ENCODE measurements at places on chromosomes 7 and 10.

- peak; percentile 82 for DNase-seq
Measured at GRCh38 chr10:6583447-6583846, 3.4 kb upstream of the PRKCQ start.

GRCh38 chr7:139339025-139339424 lies 2.1 kb upstream of the FMC1 start:
- no peak for DNase-seq

DNA sequence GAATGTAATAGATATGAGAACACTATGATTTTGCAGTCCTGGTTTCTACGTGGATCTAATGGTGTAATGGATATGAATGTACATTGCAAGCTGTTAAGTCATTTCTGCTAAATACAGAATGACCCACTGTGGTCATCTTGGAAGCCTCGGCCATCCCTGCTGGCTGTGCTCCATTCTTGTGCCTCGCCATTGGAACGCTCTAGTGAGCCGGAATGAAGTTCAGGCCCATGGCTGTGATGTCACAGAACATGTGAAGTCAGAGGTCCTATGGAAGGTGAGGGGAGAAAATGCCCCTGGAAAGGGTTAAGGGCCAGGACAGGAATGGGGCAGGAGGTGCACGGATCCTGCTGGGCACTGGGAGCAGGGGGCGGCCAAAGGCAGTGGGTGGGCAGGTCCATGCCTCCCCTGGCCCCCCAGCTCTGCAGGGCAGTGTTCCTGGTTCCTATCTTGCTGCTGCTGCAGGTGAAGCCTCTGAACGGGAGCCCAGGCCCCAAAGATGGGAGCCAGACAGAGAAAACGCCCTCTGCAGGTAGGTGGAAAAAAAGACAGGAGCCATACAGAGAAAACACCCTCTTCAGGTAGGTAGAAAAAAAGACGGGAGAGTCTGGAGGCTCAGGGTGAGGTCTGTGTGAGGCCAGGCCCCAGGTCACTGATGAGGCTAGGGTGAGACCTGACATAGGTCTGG lies at the start of gene LLCFC1:
TSS of gene LLCFC1 (plus strand) at position 259 of the 685 bp plus-strand sequence. CDS start at position 397, 138 bp downstream.
- DNase-seq, result no peak

DNA sequence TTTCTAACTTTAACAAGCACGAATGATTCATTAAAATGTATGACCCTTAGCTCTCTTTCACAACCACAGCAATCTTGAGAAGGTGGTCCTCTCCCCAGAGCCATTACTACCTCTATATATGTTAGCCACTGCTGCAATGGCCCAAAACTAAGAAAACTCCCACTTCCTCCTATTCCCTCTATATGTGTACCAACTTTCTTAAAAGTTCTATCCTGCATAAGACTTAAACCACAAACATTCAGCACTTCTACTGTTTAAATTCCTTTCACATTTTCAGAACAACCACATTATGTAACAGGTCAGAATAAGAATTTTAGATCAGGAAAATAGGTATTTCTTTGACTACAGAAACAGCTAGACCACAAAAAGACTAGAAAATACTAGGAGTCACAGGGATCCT lies 36.2 kb downstream of the WASL start:
- DNase-seq, result no peak

DNA sequence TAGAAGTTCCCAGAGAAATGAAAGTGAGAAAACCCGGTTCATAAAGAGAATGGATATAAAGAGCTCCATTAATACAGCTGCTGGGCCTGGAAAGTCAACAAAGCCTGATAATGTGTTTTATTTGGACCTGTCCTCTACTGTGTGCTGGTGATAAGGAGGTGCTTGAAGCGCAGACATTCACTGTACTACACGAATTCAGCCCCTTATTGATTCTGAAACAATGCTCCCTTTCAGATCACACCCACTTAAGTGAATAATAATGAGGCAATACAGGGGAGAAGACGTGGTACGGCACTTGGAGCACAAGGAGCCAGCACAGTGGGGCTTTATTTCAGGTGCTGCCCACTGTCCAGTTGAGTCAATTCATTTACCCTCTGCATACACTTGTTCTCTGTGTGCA lies 260.8 kb downstream of the FGFR2 start:
- DNase-seq, result no peak

DNA sequence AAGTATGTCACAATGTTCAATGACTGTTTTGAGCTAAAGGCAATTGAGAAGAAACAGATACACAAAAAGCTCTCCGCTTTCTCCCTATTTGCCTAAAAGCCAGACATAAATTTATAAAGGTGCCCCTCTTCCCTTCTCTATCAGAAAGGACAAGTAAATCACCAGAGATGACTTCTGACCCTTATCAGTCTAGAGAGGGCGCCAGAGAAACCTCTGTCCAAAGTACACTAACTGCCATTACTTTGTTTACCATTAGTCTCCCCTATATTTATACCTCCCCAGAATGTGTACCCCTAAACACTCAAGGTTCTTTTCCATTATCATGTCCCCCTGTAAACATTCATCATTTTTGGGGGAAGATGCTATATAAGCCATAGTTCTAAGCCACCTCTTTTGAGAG lies 49.3 kb downstream of the TPK1 start:
- no peak for DNase-seq

DNA sequence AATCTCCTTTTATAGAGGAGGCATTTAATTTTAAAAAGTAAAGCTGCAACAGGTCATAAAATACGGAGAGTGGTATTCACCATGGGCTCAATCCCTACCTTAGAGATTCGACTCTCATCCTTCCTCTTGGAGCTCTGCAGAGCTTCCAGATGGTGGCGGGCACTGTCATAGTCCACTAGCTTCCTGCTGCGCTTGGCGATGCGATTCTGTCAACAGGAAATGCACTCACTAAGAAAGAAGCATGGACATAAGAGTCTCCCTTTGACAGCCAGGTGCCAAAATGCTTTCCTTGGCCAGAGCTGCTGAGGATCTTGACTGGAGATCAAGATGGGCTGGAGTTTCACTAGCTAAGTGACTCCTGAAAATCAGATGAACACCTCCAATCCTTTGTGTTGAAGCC lies 154.4 kb downstream of the AMPH start:
- DNase-seq, result no peak

GRCh38 chr10:1203216-1203615 lies 147.0 kb downstream of the WDR37 start:
- DNase-seq, result no peak
